Activated naive CD4-positive, alpha-beta T cell treated with anti-CD3 and anti-CD28 coated beads, Interleukin-2, amount 10 ng/mL, durations not matched to agents 7 days and 5 days (primary cell): ENCODE measurements at places on chromosomes 11 and 22.

GRCh38 chr11:14235701-14236100 lies 123.3 kb downstream of the RRAS2 start:
- peaks cover 36% of the 10 kb centered on the region for H3K27me3 ChIP-seq
- H3K4me3 ChIP-seq = no peak overlapping the region
- no peaks in the 10 kb centered on the region for H3K36me3 ChIP-seq
- H3K4me1 ChIP-seq = no peaks in the 10 kb centered on the region
- no peak for DNase-seq
- H3K27ac ChIP-seq = no peak overlapping the region

DNA sequence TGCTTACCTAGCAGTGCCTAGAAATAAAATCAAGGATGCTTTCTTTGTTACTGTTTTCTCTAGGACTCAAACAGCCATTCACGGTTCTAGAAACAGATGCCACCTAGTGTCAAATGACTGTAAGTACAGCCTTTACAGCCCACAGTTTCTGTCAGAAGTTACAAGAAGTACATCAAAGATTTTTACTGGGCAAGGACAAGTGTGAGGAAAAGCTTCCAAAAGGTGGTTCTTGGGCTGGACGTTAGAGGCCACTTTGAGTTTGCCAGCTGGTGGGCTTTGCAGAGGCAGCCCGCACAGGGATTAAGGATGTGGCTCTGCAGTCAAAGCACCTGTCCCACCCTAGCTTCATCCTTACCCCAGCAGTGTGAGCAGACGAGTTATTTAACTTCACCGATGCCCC lies 6.9 kb downstream of the KMT5B start:
- no peak overlapping the region for H3K27ac ChIP-seq
- H3K4me1 ChIP-seq = peaks cover 39% of the 10 kb centered on the region
- DNase-seq = peak; percentile 30
- no peaks in the 10 kb centered on the region for H3K36me3 ChIP-seq

DNA sequence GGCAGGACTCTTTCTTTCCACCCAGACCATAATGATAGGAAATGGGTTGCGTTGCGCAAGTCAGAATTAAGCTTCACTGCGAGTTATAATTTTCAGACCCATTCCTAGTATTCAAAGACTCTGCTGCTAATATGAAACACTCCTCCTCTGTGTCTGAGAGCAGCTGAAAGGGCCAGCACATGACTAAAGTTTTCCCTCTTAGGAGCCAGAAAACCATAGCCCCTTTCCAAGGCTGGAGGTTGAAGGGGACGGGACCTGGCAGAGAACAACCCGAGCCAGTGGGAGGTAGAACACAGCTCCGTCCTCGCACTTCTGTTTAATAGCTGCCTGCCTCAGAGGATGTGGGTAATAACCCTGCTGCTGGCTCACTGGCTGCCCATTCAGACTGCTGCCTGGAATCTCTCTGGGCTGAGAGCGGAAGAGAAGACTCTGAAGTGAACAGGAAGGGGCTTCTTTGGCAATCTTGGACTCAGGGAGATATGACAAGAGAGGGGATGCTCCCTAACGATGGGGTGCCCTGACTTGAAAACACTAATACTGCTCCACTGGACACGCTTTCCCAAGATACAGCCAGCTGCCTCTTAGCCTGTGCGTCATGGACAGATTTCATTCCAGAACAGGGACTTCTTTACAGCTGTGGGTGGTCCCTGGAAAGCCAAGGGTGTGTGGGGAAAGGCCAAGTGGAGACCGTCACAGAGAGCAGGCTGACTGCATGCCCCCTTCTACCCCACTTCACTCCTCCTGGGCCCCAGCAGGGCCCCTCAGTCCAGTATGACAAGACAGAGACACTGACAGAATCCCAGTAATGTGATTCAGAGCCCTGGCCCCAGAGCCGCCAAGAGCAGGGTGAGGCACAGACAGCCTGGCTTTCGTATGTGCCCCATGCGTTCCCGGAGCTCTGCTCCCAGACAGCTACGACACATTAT lies 156.9 kb downstream of the FEZ1 start:
- no peak overlapping the region for H3K27ac ChIP-seq
- H3K4me3 ChIP-seq = no peak overlapping the region
- DNase-seq = no peak
- H3K4me1 ChIP-seq = no peaks in the 10 kb centered on the region
- no peaks in the 10 kb centered on the region for H3K36me3 ChIP-seq

DNA sequence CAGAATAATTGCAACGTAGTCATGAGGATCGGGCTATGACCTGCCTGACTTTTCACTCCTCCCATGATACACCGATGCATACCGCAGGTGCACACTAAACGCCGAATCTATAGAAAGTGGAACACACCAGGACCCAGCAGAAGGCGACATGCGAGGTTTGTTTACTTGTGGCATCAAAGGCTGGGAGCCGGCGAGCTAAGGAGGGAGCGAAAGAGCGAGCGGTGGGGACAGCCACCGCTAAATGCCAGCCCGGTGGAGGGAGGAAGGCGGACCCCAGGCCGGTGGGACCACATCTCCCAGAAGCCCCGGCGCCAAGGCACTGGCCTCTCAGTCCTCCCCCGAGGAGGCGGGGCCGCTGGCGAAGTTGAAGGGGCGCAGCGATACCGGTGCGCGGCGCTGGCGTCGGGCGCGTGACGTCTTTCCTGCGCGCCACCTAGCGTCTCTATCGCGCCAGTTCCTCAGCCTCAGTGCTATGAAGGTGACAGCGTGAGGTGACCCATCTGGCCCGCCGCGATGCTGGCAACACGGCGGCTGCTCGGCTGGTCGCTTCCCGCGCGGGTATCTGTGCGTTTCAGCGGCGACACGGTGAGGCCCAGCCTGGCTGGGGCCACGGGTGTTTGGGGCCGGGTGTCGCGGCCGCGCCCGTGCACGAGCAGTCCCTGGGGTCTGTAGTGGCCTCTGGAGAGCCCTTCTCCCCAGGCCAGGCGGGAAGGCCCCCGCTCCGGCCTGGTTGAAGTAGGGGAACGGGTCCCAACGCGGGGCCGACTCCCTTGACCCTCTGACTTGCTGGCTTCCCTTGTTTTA lies at the start of gene NDUFV1:
NDUFV1 (plus strand) TSS at position 445 of the 804 bp plus-strand sequence; CDS start at position 514, 69 bp downstream.
- peak within 1 kb of the TSS; percentile 87 for H3K4me3 ChIP-seq
- DNase-seq = peak; percentile 98
- H3K27me3 ChIP-seq = peaks cover 8% of the 10 kb centered on the region
- H3K4me1 ChIP-seq = peaks cover 22% of the 10 kb centered on the region
- peak within 1 kb of the TSS; percentile 73 for H3K27ac ChIP-seq

- H3K4me1 ChIP-seq = no peaks in the 10 kb centered on the region
- H3K4me3 ChIP-seq = no peak overlapping the region
- H3K27me3 ChIP-seq = peaks cover 11% of the 10 kb centered on the region
- H3K27ac ChIP-seq = no peak overlapping the region
- H3K36me3 ChIP-seq = no peaks in the 10 kb centered on the region
Observed at GRCh38 chr11:1450949-1451710, 35.4 kb downstream of the MOB2 start.

GRCh38 chr22:42357634-42358296 lies 74.4 kb downstream of the NFAM1 start:
- H3K4me1 ChIP-seq = no peaks in the 10 kb centered on the region
- H3K36me3 ChIP-seq = no peaks in the 10 kb centered on the region
- H3K27ac ChIP-seq = no peak overlapping the region
- no peak for DNase-seq

GRCh38 chr22:44777364-44777755 lies 25.0 kb downstream of the ARHGAP8 start:
- H3K4me3 ChIP-seq = no peak overlapping the region
- no peak for DNase-seq
- H3K36me3 ChIP-seq = no peaks in the 10 kb centered on the region

DNA sequence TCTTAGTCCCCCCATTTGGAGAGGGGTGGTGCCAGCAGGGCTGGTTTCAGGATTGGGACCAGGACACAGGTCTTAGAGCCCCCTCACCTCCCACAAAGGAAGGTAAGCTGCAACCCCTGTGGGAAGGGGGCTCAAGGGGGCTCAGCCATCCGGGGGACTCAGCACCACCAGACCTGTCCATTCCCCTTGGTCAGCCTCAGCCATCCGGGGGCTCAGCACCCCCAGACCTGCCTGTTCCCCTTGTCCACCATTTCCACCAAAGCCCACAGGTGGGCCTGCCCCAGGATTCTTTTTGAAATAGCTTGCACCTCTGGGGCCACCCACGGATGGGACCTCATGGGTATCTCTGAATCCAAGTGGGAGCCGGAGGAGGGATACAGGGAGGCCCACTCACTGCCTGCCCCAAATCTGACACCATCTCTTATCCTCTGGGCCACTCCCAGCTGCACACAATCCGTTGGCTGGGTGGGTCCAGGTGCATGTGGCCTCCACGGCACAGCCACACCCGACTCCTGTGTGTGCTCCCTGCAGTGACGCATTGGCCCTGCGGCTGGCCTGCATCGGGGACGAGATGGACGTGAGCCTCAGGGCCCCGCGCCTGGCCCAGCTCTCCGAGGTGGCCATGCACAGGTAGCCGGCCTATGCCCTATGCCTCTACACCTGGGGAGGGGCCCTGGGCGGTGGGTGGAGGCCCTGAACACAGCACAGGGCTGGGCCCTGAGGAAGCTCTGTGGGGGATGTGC lies 15.9 kb downstream of the MCAT start:
- H3K27me3 ChIP-seq = no peaks in the 10 kb centered on the region
- peaks cover 10% of the 10 kb centered on the region for H3K4me1 ChIP-seq
- H3K27ac ChIP-seq = no peak overlapping the region
- H3K36me3 ChIP-seq = peaks cover 3% of the 10 kb centered on the region

DNA sequence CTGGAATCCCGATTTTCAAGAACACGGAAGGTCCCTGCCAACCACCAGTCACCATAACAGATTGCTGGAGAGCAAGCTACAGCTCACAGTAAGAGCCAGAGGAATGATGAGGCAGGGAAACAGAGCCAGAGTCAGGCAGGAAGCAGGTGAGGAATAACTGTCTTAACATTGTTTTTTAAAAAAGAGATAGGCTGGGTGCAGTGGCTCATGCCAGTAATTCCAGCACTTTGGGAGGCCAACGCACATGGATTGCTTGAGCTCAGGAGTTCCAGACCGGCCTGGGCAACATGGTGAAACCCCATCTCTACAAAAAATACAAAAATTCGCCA lies 13.5 kb upstream of the CASTOR1 start:
- peaks cover 96% of the 10 kb centered on the region for H3K4me1 ChIP-seq
- peak overlapping the region; percentile 96 for H3K27ac ChIP-seq
- H3K27me3 ChIP-seq = no peaks in the 10 kb centered on the region

- no peaks in the 10 kb centered on the region for H3K36me3 ChIP-seq
- H3K27me3 ChIP-seq = no peaks in the 10 kb centered on the region
- H3K27ac ChIP-seq = no peak overlapping the region
- no peak overlapping the region for H3K4me3 ChIP-seq
- H3K4me1 ChIP-seq = no peaks in the 10 kb centered on the region
Observed at GRCh38 chr22:28187612-28188011, 268.6 kb upstream of the PITPNB start.

GRCh38 chr11:86798988-86799387 lies 1.4 kb upstream of the PRSS23 start:
- H3K4me3 ChIP-seq = no peak overlapping the region
- DNase-seq = no peak
- no peaks in the 10 kb centered on the region for H3K36me3 ChIP-seq
- no peak overlapping the region for H3K27ac ChIP-seq
- H3K27me3 ChIP-seq = peaks cover 53% of the 10 kb centered on the region
- H3K4me1 ChIP-seq = peaks cover 19% of the 10 kb centered on the region

- H3K27me3 ChIP-seq = peaks cover 5% of the 10 kb centered on the region
- DNase-seq = no peak
- H3K4me3 ChIP-seq = no peak overlapping the region
- H3K27ac ChIP-seq = no peak overlapping the region
Observed at GRCh38 chr11:8732324-8732670, 49.7 kb downstream of the RPL27A start.

- no peaks in the 10 kb centered on the region for H3K27me3 ChIP-seq
- peaks cover 49% of the 10 kb centered on the region for H3K36me3 ChIP-seq
- H3K4me1 ChIP-seq = peaks cover 70% of the 10 kb centered on the region
- H3K4me3 ChIP-seq = peak overlapping the region; percentile 99
- peak overlapping the region; percentile 99 for H3K27ac ChIP-seq
Observed at GRCh38 chr11:118401880-118402590, 629 bp downstream of the ATP5MG start.

DNA sequence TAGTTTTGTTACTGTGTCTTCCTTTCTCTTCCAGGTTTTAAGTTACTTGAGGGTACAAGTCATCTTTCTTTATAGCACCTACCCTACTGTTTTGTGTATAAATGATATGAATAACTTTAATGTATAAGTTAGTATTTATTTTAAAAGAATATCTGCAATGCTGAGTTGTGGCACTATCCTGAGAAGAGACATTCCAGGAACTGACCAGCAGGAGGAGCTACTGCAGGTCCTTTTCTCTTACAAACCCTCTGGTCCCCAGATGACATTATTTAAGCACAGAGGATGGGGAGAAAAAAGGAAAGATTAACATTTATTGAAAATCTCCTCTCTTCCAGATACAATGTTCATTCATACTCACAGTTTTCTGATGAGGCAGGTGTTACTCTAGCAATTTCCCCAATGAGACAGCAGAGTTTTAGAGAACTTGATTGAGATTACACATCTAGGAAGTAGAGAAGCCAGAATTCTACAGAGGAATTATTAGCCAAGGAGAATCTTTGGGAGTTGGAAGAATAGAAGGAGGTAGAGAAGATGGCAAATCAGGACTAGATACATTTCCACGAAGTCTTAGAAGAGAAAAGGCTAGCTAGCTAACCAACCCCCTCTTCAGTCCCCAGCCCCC lies 541.2 kb upstream of the API5 start:
- DNase-seq = peak; percentile 20
- H3K4me3 ChIP-seq = no peak overlapping the region
- H3K27me3 ChIP-seq = no peaks in the 10 kb centered on the region
- no peak overlapping the region for H3K27ac ChIP-seq
- H3K4me1 ChIP-seq = no peaks in the 10 kb centered on the region

DNA sequence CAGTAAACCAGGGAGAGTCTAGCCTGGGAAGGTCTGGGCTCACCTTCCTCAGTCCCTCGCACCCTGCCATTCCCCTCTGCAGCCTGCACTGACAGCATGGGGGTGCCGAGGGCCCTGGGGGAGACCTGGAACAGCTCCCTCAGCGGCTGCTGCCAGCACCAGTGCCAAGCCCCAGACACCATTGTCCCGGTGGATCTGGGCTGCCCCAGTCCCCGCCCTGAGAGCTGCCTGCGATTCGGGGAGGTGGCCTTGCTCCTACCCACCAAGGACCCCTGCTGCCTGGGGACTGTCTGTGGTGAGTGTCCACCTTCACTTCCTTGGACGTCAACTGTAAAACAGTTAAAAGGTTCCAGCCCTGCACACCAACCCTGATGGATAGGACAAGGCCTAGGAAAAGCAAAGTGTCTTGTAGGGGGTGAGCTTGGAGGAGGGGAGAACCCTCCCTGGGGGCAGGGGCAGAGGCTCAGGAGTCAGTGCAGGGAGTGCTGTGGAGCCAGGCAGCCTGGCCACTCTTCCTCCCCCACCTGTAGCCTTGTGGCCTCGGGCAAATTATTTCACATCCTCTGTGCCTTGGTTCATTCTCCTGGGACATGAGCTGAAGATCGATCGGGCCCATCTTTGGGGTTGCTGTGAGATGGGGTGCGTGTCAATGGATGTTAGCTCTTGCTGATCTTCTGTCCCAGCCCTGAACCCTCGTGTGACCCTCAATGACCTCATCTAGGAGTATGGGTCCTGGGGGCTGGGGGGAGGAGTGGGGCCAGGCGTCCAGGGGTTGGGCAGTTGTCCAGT lies 85.2 kb upstream of the MYOD1 start:
- no peak for DNase-seq
- no peak overlapping the region for H3K4me3 ChIP-seq
- H3K27ac ChIP-seq = no peak overlapping the region
- no peaks in the 10 kb centered on the region for H3K4me1 ChIP-seq
